CD4-positive, alpha-beta T cell treated with Interleukin-1 beta for 1 hour (primary cell): ENCODE measurements at places on chromosomes 4 and X.

- DNase-seq = no peak
These were observed 14.3 kb downstream of the MSANTD1 start for GRCh38 chr4:3263053-3263875.

GRCh38 chr4:122542411-122543236 lies 78.2 kb downstream of the IL21 start:
- DNase-seq = no peak

GRCh38 chr4:97942951-97943350 lies 200.3 kb downstream of the STPG2 start:
- no peak for DNase-seq

GRCh38 chrX:28966331-28966730 lies 379.1 kb downstream of the IL1RAPL1 start:
- DNase-seq = no peak
